ENCODE measurements at places on chromosomes 1 and 21.

DNA sequence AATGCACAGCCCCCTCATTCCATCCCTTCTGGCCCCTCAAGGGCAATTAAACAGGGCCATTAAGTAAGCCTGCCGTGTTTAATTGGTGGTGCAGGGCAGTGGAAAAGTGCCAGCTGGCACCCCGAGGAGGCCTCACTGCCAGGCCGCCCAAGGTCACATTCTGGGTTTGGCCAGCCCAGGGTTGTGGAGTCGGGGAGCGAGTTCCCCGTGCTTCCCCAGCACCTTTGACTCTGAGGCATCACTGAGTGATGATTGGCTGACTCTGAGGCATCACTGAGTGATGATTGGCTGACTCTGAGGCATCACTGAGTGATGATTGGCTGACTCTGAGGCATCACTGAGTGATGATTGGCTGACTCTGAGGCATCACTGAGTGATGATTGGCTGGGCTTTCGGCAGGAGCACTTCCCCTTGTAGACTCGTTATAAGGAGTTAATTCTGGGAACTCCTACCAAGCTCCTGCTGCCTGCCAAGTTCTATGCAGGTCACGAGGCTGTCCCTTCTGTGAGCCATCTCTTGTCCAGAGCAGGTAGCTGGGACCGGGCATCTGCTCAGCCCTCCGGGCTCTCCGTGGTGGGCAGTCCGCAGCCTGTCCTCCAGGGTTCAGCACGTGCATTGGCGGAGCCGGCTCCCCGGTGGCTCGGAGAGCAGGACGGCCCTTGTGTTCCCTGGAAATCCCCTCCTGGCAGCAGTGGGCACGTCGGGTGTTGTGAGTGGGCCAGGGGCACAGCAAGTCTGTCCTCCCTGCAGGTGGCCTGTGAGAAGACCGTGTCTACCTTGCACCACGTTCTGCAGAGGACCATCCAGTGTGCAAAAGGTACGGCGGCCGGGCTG lies 20.9 kb downstream of the CSTB start:
- DNase-seq: no peak

- no peak for DNase-seq
These were observed 200.5 kb upstream of the NEGR1 start for GRCh38 chr1:72482736-72483413.

GRCh38 chr1:18953731-18954231 lies 2.7 kb downstream of the IFFO2 start:
- no peak for DNase-seq

- DNase-seq: no peak
These were observed 11.0 kb downstream of the TNFRSF9 start for GRCh38 chr1:7929637-7930036.

- DNase-seq: no peak
These were observed 14.7 kb upstream of the TNFRSF8 start for GRCh38 chr1:12048372-12048771.

- no peak for DNase-seq
These were observed 181.9 kb downstream of the ZSCAN20 start for GRCh38 chr1:33654267-33654834.

GRCh38 chr21:39125752-39126485 lies 57.3 kb downstream of the PSMG1 start:
- DNase-seq: no peak

GRCh38 chr1:230276401-230276800 lies 149.7 kb downstream of the PGBD5 start:
- no peak for DNase-seq

- no peak for DNase-seq
These were observed 4.6 kb downstream of the LRP8 start for GRCh38 chr1:53323316-53323715.

DNA sequence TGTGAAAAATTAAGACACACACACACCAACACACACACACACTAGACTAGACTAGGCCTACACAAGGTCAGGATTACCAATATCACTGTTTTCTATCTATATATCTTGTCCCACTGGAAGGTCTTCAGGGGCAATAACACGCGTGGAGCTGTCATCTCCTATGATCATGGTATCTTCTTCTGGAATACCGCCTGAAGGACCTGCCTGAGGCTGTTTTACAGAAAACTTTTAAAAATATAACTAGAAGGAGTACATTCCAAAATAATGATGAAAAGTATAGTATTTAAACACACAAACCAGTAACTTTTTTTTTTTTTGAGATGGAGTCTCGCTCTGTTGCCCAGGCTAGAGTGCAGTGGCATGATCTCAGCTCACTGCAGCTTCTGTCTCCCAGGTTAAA lies 20.3 kb upstream of the ZBTB8A start:
- DNase-seq: no peak

DNA sequence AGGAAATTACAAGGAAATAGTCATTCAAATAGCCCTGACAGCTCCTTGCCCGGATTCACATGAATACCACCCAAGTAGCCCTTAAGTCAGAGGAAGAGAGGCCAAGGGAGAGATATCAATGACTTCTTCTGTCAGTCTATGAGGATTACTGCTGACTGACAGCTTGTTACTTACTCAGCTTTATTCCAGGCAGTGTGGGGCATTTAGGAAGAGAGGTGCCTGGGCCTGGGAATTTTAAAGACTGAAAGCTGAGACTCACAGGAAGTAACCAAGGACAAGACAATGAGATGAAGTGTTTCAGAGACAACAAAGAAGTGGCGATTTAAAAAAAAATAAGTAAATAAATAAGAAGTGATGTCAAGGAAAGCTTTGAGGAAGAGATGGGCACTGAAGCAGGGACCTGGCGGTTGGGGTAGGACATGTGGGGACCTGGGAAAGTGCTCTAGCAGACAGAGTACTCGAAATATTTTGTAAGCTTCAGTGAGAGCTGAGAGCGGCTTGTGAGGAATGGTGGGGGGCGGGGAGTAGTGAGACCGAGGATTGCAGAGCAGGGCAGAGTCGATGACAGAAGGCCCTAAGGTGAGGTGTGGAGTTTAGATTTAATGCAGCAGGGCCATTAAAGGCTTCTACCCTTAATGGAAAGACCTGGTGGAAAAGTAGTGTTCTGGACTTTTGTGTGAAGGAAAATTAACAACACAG lies 58.9 kb downstream of the ST3GAL3 start:
- no peak for DNase-seq

DNA sequence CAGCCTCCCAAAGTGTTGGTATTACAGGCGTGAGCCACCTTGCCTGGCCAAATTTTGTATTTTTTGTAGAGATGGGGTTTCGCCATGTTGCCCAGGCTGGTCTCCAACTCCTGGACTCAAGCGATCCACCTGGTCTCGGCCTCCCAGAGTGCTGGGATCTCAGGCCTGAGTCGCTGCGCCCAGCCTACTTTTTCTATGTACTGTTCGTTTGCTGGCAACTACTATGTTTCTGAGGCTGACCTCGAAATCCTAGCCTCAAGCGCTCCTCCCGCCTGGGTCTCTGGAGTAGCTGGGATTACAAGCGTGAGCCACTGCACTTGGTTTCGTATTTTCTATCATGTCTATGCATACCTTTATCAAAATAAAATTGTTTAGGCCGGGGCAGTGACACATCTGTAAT lies 675 bp upstream of the TEKT2 start:
- no peak for DNase-seq

- no peak for DNase-seq
These were observed 244.8 kb downstream of the DUSP10 start for GRCh38 chr1:221497046-221497445.

DNA sequence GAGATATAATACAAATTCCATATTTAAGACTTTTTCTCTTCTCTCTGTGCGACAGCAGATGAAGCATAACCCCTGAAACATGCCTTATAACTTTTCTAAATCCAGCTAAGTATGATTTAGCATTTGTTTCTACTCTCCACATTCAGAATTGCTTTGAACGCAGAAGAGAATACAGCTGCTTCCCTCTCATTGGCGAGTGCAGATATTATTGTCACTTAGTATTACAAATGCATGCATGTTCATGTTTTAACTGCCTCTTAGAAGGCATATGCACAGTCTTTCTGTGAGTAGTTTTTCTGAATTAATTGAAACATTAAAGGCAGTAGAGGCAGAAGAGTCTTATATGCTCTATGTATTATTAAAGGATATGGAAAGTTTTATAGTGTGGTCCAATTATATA lies 217.1 kb downstream of the ZP4 start:
- no peak for DNase-seq

DNA sequence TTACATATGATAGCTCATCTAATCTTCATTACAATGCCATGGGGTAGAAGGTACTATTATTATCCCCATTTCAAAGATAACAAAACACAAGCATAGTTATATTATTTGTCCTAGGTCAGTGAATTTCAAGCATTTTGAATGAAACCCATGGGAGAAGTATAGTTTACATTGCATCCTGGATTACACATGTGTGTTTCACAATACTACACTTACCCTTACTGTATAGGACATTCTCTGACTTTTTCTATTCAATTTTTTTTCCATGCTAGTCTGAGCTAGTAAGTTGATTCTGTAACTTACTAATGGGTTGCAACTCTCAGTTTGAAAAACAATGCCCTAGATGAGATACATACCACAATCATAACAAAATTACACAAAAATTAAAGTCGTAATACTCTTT lies 8.7 kb upstream of the GPX7 start:
- no peak for DNase-seq

GRCh38 chr1:181187337-181188126 lies 99.0 kb downstream of the IER5 start:
- DNase-seq: no peak

Measured in activated CD4-positive, CD25-positive, alpha-beta regulatory T cell (primary cell).